Testis (tissue), 5 donors: ENCODE measurements at places on chromosomes 13 and 19. TPM values are rescaled to one million over a fixed set of nuclear protein-coding genes. Genes with fewer than 3 reads are reported as not detected.
A peak's percentile ranks its signal among the peaks of the same experiment; 100 is the strongest.

DNA sequence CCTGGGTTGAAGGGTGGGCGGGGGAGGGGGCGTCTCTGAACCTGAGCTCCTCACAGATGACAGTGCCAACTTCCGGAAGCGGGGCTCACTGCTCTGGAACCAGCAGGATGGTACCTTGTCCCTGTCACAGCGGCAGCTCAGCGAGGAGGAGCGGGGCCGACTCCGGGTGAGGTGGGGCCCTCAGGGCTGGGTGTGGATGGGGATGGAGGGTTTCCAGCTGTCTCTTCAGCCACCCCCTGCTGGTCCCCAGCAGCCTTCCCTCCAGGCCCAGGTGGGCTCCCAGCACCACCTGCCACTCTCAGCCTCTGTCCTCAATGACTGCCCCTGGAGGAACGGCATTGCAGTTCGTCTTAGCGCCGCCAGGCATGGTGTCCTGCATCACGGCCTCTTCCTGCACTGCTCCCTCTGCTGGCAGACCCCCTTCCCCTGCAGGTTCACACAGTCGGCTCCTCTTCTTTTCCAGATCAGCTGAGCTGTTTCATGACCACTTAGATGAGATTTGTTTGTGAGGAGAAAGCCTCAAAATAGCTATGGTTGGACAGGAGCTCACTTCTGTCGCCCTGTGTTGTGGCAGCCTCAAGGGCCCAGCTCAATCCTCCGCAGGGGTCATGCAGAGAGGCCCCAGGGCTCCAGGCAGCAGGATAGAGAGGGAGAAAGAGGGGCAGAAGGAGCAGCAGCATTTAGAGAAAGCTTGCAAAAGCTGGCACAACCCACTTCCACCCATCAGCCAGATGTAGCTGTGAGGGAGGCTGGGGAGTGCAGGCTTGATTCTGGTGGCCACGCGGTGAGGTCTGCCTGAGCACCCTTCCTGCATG is 2.5 kb upstream of the GARIN5A start:
- no peak for DNase-seq
- H3K4me1 ChIP-seq: peaks cover 9% of the 10 kb centered on the region
- no peak overlapping the region for H3K4me3 ChIP-seq
- H3K27me3 ChIP-seq: no peaks in the 10 kb centered on the region
- no peaks in the 10 kb centered on the region for H3K36me3 ChIP-seq
- no peak overlapping the region for H3K27ac ChIP-seq

DNA sequence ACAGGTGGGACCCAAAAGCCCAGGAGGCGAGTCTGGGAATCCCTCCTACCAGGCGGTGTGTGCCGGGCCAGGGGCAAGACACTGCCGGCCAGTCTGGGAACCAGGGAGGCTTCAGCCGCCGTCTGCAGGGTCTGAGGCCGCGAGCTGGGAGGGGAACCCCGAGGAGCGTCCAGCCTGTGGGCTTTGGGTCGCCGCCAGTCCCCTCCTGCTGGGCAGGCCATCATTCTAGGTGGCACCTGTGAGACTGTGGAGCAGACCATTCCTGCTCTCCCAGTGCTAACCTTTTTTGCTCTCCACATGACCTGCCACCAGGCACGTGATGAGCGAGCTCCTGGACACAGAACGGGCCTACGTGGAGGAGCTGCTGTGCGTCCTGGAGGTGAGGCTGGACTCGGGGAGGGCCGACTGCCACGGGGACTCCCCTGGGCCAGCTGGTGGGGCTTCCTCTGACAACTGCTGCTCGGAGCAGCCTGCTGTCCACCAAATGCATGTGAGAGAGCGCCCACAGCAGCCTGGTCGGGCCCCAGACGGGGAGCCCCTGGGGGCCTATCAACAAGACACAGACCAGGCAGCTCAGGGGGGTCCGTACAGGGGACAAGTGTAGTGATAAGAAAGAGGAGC is 24.6 kb upstream of the F7 start:
- no peaks in the 10 kb centered on the region for H3K27me3 ChIP-seq
- H3K4me1 ChIP-seq: no peaks in the 10 kb centered on the region
- no peak overlapping the region for H3K4me3 ChIP-seq
- no peak for DNase-seq
- no peak overlapping the region for H3K27ac ChIP-seq

ZNF653 gene
- 36.8 TPM for total RNA-seq

- H3K4me1 ChIP-seq: no peaks in the 10 kb centered on the region
- DNase-seq: peak; percentile 48
- H3K4me3 ChIP-seq: peak overlapping the region; percentile 68
- H3K27ac ChIP-seq: peak overlapping the region; percentile 24
- no peaks in the 10 kb centered on the region for H3K36me3 ChIP-seq
These were observed 419.4 kb downstream of the UQCRFS1 start for GRCh38 chr19:28793391-28794168.

DNA sequence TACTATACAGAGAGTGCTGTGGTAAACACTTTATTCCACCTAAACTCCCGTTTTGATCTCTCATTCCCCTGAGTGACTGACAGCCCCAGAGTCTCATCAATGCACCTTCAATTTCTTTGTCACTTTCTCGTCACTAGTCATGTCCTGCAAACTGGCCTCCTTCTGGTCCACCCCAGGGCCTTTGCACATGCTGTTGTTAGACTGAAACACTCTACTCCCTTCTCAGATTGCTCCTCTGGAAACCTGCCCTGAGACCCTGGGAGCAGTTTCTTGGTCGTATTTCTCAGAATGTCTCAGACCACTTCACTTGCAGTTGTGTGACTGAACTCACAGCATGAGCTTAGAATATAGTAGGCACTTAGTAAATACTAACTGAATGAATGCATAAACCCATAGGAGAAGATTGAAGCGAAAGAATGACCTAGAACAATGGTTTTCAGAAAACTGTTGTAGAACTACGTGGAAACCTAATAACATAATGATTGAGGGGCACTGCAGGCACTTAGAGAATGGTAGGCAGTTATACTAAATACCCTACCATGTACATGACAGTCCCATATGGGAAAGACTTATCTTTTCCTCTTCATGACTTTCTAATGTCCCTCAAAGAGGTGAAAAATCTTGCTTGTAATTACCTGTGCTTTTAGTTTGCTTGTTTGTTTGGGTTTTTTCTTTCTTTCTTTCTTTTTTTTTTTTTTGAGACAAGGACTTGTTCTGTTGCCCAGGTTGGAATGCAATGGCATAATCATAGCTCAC is 144.8 kb downstream of the IER2 start:
- no peaks in the 10 kb centered on the region for H3K36me3 ChIP-seq

DNA sequence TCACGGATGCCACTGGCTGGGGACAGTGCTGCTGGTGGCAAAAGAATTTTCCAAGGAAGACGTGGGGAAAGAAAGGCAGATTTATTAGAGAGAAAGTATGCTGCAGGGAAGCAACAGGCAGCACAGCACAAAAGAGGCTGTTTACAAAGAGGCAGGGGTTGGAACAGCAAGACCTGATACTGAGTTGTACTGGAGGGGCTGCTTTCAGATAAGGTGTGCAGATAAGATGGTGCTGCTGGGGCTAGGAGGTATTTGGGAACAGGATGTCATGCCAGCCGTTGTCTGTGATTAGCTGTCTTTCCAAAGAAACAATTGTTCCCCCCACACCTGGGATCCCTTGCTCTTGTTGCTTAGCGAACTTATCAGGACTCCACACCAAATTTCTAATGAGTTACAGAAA is 2023.3 kb upstream of the PCDH20 start:
- H3K4me1 ChIP-seq: no peaks in the 10 kb centered on the region
- H3K36me3 ChIP-seq: no peaks in the 10 kb centered on the region
- H3K4me3 ChIP-seq: no peak overlapping the region
- DNase-seq: no peak
- H3K27ac ChIP-seq: no peak overlapping the region

GRCh38 chr19:823565-824121 is 1.9 kb upstream of the PLPPR3 start:
- DNase-seq: no peak
- H3K27me3 ChIP-seq: no peaks in the 10 kb centered on the region
- H3K27ac ChIP-seq: no peak overlapping the region
- no peak overlapping the region for H3K4me3 ChIP-seq
- H3K36me3 ChIP-seq: no peaks in the 10 kb centered on the region
- no peaks in the 10 kb centered on the region for H3K4me1 ChIP-seq

IGFL2 gene
- total RNA-seq: 7.2 TPM

GRCh38 chr19:53870485-53870844 is 2.8 kb downstream of the MYADM start:
- H3K4me1 ChIP-seq: peaks cover 21% of the 10 kb centered on the region
- H3K27me3 ChIP-seq: no peaks in the 10 kb centered on the region
- H3K27ac ChIP-seq: peak overlapping the region; percentile 94
- no peak overlapping the region for H3K4me3 ChIP-seq

LGALS4 gene
- 1.9 TPM for total RNA-seq

DNA sequence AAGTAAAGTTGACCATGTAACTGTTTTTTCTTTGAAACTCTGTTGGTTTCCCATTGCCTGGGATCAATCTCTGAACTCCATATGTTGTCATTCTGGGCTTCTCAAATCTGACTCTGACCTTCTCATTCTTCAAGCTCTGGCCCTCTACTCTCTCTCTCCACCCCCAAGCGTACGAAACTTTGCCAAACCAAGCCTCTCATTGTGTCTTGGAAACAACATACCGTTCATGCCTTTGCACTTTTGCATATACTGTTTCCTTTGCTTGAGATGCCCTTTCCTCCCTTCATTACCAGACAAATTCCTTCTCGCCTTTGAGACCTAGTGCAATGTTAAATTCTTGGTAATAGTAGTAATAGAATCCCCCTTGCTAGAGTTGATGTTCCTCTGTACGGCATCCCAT is 113.7 kb downstream of the OLFM4 start:
- H3K27ac ChIP-seq: no peak overlapping the region
- no peaks in the 10 kb centered on the region for H3K4me1 ChIP-seq
- H3K4me3 ChIP-seq: no peak overlapping the region
- H3K36me3 ChIP-seq: no peaks in the 10 kb centered on the region
- no peaks in the 10 kb centered on the region for H3K27me3 ChIP-seq
- no peak for DNase-seq
